ENCODE measurements at places on chromosomes 16 and 17.

DNA sequence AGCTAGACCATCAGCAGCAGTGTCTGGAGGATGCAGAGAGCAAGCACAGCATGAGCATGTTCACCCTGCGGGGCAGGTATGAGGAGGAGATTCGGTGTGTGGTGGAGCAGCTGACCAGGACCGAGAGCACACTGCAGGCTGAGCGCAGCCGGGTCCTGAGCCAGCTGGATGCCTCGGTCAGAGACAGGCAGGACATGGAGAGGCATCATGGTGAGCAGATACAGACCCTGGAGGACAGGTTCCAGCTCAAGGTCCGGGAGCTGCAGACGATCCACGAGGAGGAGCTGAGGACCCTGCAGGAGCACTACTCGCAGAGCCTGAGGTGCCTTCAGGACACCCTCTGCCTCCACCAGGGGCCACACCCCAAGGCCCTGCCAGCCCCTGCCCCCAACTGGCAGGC, 38.8 kb downstream of the PLD6 start:
- DNase-seq = no peak

DNA sequence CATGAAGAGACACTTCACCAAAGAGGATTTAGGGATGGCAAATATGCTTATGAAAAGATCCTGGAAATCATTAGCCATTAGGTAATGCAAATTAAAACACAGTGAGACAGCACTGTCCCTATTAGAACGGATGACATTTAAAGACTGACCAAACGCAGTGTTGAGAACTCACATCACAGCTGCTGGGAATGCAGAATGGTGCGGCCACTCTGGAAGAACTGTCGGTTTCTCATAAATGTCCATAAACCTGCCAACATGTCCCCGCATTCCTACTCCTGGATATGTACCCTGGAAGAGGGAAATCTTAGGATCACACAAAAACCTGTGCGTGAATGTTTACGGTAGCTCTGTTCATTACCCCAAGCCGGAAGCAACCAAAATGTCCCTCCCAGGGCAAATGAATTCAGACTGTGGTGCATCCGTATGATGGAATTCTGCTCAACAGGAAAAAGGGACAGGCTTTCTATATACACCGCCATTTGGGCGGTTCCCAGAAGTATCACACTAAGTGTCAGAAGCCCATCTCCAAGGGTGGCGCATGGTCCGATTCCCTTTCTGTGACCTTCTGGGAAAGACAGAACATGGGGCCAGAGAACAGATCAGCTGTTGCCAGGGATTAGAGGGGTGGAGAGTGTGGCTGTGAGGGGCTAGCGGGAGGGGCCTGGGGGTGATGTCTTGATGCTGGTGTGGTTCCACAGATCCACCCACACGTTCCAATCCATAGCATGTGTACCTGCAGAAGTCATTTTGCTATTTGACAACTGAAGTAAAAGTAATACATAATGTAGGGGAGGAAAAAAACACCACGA, 197.2 kb upstream of the CHMP6 start:
- DNase-seq = no peak

GRCh38 chr16:52466994-52467393, 79.9 kb downstream of the TOX3 start:
- DNase-seq = no peak

DNA sequence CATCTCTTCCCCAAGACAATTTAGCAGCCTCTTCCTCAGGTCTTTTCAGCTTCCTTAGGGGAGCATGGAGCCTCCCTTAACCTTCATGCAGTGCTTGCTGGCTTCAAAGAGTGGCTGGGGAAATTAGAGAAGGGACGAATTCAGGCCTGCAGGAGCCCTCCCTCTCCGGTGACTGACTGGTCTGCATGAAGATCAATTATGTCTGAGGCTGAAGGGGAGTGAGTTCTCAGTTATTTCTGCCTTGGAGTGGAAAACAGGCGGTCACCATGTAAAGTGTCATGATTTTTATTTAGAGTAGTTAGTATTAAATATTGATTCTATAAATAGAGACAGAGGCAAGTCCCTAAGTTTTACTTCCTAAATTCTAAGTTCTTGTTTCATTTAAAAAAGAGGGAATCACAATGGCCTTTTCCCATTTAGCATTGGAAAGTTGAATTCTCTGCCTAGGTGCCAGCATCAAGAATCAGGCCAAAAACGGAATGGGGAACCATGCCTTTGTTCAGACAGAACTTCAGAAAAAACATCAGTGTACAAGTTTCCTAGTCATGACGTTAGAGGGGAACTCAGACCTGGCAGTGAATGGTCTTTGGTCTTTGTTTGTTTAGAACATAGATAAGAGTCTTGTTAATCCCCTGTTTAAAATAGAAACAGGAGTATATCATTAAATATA, 4.4 kb downstream of the GABARAPL2 start:
- no peak for DNase-seq

DNA sequence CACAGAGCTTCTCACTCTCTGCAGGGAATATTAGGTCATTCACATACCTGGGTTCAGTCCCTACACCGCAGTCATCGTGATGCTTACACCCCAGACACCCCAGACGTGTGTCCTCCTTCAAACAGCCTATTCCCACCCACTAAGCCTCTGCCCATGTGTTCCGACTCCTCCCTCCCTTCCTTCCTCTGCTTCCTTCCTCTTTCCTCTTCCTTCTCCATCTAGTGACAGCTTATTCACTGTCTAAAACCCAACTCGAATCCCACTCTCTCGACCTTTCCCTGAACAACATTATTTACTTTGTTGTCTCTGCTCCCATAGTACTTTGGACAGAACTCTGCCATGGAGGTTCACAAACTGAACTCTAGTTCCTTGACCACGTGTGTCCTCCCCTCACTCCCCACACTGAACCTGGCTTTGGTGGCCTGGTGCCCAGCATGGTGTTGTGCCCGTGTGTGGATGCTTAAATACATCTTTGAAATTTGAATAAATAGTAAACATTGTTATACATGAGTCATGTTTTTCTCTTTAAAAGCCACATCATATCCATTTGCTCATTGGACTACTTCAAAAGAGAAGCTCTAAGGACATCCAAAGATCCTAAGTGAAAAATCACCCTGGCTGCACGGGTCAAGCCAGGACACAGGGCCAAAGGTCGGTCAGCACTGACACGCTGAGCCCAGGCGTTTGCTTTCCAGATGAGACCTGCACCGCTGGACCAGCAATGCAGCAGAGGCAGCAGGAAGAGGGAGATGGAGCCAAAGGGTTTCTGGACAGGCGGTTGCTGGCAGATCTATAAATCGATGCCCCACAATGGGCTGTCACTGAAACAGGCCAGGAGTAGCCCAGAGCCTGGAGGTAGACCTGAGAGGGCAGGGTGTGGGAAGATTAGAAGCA, 14.1 kb upstream of the G6PC1 start:
- no peak for DNase-seq

DNA sequence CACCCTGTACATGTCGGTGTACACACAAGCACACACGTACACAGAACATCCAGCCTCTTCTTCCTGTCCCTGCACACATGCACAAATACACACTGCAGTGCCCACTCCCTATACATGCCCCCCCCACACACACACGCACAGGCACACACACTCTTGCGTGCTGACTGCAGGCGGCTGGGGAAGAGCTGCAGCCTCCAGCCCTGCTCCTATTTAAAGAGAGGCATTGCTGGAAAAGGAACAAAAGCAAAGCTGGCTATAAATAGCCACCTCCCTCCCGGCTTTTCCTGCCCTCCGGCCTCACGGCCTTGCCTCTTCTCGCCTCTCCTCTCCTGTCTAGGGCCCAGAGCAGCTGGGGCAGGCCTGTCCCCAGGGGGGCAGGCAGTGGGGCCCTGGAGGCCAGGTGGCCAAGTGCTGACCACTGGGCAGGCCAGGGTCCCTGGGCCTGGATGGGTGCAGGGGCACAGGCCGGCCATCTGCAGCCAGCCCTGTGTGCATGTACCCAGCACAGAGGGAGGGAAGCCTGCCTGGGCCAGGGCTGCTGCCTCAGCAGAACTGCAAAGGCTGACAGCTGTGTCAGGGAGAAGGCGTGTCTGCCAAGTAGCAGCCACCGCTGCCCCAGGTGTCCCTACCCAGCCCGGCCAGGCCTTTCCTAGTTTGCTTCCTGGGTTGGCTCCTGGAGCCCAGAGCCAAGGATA, 25.4 kb downstream of the RTN4RL1 start:
- DNase-seq = no peak

DNA sequence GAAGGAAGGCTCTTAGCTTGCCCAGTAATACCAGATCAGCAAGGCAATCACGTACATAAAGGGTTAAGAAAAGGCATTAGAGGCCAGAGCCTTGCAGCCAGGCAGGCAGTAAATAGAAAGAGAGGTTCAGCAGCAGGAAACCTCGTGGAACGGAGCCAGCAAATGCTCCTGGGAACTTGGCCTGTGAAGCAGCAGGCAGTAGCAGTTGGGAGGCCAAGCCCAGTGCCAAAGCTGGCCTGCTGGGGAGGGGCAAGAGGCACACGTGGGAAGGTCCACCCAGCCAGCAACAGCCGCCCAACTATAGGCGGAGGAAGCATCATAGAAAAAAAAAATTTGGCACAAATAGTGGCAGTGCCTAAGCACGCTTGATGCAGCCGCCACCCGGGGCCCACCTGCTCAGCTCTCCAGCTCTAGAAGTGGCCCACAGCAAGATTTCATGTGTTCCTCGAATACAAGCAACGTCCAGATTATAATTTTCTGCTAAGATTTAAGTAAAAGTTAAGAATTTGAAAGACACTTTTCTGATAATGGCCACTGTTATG, 2339.5 kb downstream of the TP53TG3F start:
- no peak for DNase-seq

DNA sequence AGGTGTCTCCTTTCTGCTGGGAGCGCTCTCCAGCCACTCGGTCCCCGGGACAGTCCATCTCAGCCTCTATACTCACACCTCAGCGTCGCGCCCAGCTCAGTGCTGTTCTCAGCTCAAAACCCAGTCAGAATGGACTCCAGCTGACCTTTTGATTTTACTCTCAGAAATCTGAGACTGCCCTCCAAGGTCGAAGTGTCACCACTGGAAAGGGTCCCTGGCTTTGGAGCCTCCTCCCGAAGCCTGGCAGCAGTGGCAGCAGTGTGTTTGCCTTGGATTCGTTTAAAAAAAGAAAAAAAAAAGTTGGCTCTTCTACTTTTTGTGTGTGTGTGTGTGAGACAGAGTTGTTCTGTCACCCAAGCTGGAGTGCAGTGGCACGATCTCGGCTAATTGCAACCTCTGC, 10.4 kb downstream of the KLHL36 start:
- DNase-seq = no peak

- DNase-seq = no peak
Observed at GRCh38 chr17:64786337-64786736, 124.2 kb upstream of the SMURF2 start.

GRCh38 chr17:77497578-77497934, 356.8 kb downstream of the SEC14L1 start:
- DNase-seq = no peak

DNA sequence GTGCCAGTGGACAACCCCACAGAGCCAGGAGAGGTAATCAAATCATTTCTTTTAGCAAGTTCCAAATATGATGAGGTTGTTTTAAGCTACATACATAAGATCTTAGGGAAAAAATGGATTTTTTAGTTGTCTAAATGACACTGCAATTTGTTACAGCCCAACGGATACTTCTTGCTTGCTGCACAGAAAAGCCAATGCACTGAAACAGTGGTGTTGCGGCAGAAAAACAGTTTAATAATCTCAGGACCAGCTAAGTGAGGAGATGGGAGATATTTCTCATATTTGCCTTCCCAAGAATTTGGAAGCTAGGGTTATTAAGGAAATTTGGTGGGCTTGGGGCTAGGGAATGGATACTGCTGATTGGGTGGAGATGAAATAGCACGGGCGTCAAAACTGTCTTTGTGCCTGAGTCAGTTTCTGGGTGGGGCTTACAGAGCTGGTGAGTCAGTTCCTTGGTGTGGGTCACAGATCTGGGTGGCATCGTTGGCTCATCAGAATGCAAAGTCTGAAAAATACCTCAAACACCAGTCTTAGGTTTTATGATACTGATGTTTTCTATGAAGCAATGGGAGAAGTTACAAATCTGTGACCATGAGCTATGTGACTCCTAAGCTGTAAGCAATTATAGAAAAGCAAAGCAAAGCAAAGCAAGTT, 255.4 kb downstream of the IRX3 start:
- DNase-seq = no peak

DNA sequence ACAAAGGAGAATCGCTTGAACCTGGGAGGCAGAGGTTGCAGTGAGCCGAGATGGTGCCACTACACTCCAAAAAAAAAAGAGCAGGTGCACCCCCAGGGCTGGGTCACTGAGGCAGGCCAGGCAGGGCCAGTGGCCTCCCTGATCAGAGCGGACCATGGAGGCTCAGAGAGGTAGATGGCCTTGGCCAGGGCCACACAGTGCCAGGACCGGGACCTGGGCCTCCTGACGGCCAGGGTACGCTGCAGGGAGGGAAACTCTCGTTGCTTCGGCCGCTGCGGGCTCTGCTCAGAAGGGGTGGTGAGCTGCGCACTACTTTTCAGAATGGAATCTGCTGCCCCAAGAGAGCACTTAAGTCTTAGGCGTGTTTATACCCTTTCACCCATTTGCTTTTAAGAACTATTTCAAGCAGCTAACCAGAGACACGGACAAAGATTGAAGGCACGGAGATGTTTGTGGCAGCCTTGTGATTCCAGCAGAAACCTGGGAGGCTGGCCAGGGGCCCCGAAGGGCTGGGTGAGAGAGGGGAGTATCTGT, 17.1 kb downstream of the MYO1C start:
- no peak for DNase-seq

- DNase-seq = no peak
Observed at GRCh38 chr17:36600465-36600864, 918 bp upstream of the MRM1 start.

DNA sequence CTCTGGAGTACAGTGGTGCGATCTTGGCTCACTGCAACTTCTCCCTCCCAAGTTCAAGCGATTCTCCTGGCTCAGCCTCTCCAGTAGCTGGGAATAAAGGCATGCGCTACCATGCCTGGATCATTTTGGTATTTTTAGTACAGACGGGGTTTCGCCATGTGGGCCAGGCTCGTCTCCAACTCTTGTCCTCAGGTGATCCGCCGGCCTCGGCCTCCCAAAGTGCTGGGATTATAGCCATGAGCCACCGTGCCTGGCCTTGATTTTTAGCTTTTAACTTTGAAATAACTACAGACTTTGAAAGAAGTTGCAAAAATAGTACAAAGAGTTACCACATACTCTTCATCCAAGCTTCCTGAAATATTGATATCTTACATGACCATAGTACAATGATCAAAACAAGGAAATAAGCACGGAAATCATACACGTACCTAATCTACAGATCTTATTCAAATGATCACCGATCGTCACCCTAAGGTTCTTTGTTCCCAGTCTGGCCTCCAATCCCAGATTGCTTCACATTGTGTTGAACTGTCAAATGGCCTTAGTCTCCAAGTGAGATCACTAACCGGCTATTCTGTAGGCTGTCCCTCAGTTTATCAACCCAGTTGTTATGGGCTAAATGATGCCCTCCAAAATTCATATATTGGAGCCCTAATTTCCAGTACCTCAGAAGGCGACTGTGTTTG, 18.4 kb downstream of the NPIPA1 start:
- no peak for DNase-seq

DNA sequence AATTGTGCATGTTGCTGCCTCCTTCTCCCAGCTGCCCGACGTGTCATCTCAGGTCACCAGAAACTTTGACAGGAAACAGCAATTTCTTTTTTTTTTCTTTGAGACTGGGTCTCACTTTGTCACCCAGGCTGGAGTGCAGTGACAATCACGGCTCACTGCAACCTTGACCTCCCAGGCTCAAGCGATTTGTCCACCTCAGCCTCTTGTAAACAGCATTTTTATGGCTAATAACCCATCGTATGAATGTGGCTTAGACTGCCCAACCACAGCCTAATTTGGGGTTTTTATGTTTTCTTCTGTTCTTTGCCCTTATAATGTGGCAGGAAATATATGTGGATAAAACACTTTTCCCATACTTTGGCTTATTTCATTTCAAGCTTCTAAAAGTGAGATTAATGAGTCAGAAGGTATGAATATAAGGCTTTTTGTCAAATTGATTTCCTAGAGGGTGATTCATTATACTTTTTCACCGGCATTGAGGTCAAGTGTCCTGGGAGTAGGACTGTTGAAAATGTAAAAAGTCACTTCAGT, 31.0 kb upstream of the SLC5A10 start:
- no peak for DNase-seq

All from T follicular helper cell (primary cell).